ENCODE measurements at places on chromosomes 4 and X.

- no peak for DNase-seq
Observed at GRCh38 chr4:111562826-111563225, 582.4 kb upstream of the FAM241A start.

DNA sequence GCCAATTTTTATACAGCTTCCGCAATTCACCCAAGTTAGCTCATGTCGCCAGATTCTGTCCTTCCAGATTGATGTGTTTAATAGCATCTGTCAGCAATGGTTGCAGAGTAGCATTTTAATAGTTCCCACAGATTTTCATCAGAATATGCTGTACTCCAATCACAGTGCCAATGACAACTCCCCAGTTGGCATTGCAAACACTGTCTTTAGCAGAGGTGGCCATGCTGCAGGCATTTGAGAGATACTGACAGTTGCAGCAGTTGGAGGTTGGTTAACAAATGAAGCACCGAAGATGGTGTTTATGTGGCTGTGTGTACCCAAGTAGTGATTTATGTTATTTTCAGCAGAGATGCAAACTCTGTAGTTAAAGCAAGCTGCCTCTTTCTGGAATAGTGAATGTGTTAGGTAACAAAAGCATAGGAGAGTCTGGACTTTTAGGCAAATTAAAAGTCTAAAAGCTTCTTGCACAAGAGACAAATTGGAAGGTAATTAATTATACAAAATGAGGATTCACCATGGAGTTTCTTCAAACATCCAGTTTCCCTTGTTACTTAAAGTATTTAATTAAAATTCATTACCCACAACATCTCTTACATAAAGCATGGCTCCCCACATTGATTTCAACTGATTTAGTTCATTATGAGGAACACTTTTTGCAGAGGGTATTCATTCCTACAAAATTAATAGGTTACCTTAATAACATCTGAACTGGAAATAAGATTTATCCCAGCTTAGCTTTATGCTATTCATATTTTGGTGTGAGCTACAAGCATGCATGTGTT, 65.2 kb downstream of the PARM1 start:
- DNase-seq = no peak

GRCh38 chr4:102057122-102057521, 266.6 kb downstream of the BANK1 start:
- DNase-seq = no peak

DNA sequence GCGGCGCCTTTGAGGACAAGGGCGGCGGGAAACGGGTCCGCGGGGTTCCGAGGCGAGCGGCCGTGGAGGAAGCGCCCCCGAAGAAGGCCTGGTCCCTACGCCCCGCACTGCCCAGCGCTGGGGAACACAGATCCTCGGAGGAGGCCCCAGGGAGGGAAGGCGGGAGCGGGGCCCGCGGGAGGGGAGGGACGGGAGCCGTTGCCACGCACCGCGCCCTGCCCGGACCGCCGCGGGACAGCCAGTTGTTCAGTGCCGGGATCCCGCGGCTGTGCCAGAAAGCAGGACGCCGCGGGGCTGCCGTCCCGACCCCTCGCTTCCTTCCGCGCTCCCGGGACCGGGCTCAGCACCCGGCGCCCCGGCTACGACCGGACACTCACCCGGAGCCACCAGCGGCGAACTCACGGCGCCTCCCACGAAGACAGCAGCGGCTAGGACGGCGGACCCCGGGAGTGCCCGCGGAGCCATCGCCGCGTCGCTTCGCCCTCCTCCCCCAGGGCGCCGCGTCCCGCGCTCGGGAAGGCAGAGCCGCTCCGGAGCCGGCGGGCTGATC, 278 bp downstream of the RELL1 start:
- no peak for DNase-seq

- no peak for DNase-seq
Observed at GRCh38 chrX:78327370-78328086, at the start of gene CYSLTR1. TSS of gene CYSLTR1 (minus strand) at chrX:78327611. CDS start at chrX:78273746, 53,865 bp downstream.

DNA sequence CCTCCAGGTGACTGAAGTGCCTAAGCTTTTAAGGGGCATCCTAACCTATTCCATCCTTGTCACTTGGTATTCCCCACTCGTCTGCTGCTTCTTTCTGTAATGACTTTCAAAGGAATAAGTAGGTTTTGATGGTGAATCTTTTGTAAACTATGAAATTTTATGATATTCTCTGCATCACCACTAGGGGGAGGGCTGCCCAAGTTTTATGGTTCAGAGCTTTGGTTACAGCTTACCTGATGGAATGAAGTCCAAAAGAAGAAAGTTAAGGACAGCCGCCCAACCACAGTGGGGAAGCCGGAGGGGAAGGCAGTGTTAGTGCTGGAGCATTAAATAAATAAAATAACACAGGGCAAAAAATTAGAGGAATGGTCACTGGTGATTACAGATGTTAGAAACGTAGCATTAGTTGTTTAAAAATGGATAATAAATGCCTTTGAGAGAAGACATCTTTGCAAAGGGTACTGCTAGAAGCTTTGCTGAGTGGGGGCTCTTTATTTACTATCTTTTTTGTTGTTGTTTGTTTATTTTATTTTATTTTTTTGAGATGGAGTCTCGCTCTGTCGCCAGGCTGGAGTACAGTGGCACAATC, 204.9 kb downstream of the GBA3 start:
- DNase-seq = no peak

GRCh38 chr4:69744157-69744478, 16.3 kb downstream of the SULT1B1 start:
- DNase-seq = peak; percentile 13

- no peak for DNase-seq
Observed at GRCh38 chr4:15147714-15148113, 145.4 kb downstream of the CPEB2 start.

GRCh38 chrX:17597836-17598439, 139.4 kb upstream of the SCML1 start:
- peak; percentile 77 for DNase-seq

DNA sequence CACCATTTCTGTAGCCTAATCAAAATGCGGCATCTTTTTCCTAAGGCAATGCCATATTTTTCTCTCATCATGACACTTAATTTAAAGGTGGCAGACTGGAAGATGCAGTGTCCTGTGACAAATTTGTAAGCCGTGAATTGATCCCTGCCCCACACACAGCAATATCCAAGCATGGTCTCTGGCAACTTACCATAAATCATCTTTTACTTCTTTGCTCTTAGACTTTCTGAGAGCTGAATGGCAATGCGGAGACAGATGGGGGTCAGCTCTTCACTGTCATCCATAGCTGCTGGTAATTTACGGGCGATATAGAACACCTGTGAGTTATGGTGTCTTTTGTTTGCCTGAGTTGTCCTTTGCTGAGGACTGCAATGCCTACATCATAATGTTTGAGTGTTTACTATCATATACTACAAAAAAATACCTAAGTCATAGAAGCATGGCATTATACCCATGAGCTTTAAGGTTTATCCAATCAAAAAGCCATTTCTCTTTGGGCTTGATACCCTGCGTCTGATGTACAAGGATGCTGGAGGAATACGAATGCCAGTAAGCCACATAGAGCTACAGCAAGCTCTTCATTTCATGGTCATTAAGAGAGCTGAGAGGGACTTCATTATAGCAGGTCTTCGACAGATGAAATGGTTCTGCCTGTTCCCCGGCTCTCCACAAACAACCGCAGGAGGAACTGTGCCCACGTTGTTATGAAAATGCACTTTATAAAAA, 148.1 kb downstream of the TRIML1 start:
- no peak for DNase-seq

DNA sequence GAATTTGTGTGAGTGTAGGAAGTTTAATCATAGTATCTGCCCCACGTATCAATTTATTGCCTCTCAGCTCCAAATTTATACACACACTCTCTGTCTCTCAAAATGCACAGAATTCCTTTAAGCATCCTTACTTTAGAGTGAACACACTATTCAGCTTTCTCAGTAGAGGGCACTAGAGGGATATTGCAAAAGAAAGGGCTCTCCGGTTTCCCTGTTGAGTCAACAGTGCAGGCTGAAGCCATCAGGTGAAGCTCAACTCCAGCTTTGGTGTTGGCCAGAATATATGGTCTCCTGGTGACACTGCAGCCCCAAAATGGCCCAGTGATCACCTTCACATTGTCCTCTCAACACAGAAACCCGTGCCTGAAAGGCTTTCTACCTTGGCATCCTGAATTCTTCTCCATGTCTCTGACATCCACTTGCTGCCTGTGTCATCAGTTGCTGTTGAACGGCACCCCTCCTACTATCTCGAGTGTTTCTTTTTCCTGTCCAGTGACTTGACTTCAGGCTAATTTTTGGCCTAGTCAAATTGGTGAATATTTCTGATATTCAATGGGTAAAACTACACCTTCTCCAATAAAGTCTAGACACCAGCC, 670.5 kb downstream of the GABRG1 start:
- no peak for DNase-seq

GRCh38 chr4:184806711-184807110, 19.1 kb downstream of the ACSL1 start:
- DNase-seq = no peak

GRCh38 chr4:179695175-179695574, 2252.9 kb upstream of the AGA start:
- DNase-seq = no peak

GRCh38 chr4:153114771-153115321, 89.4 kb upstream of the TRIM2 start:
- DNase-seq = no peak

GRCh38 chr4:38857354-38858096, 908 bp upstream of the TLR6 start:
- DNase-seq = peak; percentile 46

DNA sequence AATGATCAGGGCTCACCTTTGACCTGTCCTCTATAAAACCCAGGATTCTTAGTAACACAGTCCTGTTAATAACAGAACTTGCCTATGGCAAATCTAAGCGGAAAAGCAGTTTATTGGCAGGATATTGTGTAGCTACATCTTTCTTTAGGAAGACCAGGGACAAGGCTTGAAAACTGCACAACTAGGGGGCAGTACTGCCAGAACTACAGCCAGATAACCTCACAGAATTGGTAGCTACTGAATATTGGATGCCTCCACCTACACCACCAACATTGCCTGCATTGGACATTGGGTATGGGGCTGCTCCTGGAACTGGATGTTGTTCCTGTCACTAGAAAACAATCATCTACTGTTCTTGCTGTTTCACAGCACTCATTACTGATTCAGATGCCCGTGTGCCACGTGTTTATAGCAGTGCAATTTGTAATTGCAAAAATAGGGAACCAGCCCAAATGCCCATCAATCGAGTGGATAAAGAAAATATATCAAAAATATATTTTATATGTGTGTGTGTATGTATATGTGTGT, 47.4 kb downstream of the REPS2 start:
- no peak for DNase-seq
